ENCODE measurements at places on chromosomes 2 and 18.

DNA sequence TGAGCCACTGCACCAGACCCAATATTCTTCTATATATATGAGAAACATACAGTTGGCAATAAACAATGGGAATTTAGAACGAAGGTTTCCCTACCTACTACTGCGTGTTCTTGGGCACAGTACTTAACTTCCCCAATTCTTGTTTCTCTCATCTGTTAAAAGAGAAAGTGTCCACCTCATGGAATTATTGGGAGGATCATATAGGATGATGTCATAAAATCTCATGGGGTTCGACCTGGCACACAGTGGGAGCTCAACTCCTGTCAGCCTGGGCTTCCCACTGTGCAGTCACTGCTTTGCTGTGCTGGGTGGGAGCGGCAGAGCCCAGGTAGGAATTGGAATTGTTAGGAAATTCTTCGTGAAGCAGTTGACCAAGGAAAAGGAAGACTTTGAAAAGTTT lies 203.3 kb downstream of the SH3BP4 start:
- no peak for DNase-seq

DNA sequence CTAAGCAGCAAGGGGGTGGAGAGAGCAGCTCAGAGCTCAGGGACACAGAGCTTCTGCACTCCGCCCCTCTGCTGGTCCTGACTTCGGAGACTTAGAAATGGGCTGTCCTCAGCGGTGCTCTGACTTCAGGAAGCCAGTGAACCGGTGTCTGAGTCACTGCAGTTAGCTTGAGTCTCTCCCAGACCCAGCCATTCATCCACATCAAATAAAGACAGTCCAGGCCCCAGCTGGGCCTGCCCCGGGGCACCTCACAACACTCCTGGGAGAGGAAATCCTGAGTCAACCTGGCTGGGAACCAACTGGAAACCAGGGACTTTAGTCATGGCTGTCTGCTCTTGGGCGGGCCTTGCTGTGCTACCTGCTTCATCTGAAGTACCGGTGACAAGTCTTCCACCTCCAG lies 5.4 kb upstream of the ITGB6 start:
- DNase-seq = peak; percentile 99

- no peak for DNase-seq
Measured at GRCh38 chr2:3667151-3667631, 9.2 kb downstream of the ALLC start.

- no peak for DNase-seq
Measured at GRCh38 chr2:238873381-238873801, 25.5 kb downstream of the TWIST2 start.

DNA sequence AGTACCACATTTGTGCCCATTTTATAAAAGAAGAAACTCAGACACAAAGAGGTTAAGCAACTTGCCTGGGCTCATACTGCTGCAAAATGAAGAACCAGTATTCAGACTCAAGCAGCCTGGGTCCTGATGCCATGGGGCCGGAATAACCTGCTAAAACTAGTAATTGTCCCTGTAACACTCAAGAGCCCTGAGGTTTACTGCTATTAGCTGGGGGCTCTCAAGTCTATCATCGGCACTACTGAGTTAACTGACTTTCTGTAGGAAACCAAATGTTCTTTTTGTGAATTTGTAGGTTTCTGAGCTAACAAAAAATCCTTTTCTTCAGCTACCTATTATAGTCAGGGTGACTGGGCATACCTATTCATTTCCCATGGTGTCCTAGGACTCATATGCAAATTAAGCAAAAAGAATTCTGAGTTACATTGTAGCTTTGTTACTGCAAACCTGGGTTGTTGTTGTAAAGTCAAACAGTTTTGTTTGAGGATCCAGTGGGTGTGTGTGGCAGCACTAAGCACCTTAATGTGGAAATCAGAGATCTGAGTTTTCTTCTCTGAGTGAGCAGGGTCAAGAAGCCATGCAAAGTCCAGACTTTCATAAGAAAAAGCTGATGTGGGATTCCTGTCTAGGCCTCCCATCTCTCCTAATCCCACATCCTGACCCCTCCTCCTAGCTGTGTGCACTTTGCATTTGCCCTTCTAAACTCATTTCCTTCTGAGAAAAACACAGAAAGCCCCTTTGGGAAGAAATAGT lies 72.4 kb upstream of the TNP1 start:
- no peak for DNase-seq

DNA sequence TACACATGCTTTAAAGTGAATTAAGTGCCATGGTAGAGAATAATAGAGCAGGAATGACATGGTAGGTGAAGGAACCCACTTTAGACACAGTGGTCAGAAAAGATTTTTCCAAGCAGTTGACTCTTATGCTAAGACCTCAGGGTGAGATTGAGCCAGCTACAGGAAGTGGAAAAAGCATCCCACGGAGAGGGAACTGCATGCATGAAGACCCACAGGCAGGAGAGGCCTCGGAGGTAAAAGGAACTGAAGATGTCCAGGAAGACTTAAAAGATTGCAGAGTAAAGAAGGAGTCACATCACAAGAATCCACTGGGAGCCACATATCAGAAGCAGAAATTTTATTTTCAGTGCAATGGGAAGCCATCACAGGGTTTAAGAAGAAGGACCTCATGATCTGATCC lies 499.2 kb upstream of the FAM98A start:
- no peak for DNase-seq

DNA sequence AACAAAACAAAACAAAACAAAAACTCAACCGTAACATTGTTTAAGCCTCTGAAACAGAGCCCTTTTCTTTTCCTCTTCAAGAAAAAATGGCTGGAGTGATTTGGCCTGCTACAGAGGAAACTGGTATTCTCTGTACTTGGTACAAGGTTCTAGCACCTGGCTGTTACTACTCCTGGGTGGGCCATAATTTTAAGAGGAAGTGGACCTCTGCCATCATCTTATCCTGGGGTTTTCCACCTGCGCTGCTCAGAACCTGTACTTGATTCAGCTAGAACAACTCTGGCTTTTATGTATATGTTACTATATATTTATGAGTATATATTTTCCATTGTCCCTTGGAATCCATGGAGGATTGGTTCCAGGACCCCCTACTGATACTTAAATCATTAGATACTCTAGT lies 22.5 kb downstream of the SRSF7 start:
- no peak for DNase-seq

GRCh38 chr2:180017784-180018183 lies 10.7 kb upstream of the CWC22 start:
- peak; percentile 35 for DNase-seq

DNA sequence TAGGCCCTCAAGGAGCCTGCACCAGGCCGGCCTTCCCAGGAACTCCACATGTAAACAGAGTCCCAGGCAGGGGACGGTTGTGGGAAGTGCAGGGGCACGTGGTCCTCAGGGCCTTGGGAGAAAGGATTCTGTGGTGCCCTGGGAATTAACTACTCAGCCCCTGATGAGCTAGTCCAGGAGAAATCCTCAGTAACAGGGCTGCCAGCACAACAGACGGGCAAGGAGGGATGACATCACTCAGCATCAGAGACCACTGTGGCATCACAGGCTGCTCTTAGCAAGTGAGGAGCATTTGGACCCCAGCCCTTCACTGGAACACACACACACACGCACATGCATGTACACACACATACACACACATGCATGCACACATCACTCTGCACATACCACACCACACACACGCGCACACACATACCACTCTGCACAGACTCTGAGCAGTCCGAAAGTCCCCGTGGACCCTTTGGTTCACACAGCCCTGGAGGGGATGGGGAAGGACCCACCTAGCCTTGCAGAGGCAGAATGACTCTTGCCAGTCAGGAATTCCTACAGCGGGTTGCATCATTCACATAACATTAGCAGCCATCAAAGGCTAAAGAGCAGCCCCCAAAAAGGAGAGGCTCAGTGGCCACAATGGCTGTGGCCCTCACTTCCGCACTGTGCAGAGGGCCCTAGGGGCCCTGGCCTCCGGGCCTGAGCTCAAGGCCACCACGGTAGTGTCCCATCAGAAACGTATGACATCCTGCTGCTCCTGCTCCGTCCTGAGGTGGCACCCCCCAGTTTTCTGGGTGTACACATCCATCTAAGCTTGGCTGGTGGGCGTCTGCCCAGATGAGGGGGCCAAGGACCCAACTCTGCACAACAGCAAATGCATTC lies 1.9 kb upstream of the NMUR1 start:
- DNase-seq = no peak

- DNase-seq = peak; percentile 19
Measured at GRCh38 chr18:10006311-10006893, 92.6 kb downstream of the VAPA start.

DNA sequence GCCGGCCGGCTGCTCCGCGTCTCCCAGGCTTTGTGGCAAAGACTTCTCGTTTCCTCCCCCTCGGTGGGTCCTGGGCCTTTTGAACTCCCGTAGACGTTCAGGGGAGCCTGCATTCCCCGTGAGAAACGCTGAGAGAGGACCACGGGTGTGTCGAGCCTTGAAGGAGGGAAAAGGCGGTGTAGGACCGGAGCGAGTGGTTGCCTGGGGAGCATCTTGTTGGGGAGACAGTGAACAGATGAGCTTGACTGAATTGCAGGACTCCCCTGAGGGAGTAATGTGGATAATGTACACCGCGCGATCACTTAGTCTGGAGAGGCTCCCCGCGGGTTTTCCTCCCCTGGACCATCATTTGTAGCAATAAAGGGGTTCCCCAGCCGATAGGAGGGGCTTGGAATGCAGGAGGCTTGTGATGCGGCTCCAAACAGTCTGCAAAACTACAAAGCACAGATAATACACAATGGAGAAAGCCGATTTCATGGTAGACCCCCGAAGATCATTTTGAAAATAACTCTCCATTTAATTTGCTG lies 769 bp downstream of the ALMS1 start:
- no peak for DNase-seq

GRCh38 chr18:54856105-54856646 lies 27.9 kb downstream of the RAB27B start:
- no peak for DNase-seq

DNA sequence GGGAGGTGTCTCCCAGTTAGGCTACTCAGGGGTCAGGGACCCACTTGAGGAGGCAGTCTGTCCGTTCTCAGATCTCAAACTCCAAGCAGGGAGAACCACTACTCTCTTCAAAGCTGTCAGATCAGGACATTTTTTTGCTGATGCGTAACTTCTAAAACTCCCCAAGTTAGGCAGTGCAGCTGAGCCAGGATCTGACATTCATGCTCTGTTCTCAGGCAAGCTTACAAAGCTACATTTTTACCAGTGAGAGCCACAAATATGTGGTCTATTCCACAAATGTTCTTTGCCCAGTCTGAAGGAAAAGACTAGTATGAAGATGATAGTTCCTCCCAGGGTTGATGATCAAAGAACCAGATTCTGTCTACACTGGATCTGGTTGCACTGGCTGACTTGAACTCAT lies 184.1 kb downstream of the MTCL1 start:
- peak; percentile 32 for DNase-seq
